ENCODE measurements at places on chromosomes 3 and 15.

GRCh38 chr3:155753038-155753639, 8.3 kb upstream of the PLCH1 start:
- no peaks in the 10 kb centered on the region for H3K4me1 ChIP-seq
- no peak overlapping the region for H3K27ac ChIP-seq
- no peaks in the 10 kb centered on the region for H3K36me3 ChIP-seq

GRCh38 chr15:39331584-39331983, 249.3 kb upstream of the THBS1 start:
- H3K4me3 ChIP-seq, result no peak overlapping the region
- H3K4me1 ChIP-seq, result peaks cover 24% of the 10 kb centered on the region
- H3K27ac ChIP-seq, result no peak overlapping the region
- no peaks in the 10 kb centered on the region for H3K27me3 ChIP-seq
- no peaks in the 10 kb centered on the region for H3K36me3 ChIP-seq
- DNase-seq, result no peak

- DNase-seq, result no peak
- peaks cover 100% of the 10 kb centered on the region for H3K27me3 ChIP-seq
- no peak overlapping the region for H3K27ac ChIP-seq
- H3K4me1 ChIP-seq, result no peaks in the 10 kb centered on the region
These were observed 29.7 kb upstream of the POLG start for GRCh38 chr15:89364341-89364740.

DNA sequence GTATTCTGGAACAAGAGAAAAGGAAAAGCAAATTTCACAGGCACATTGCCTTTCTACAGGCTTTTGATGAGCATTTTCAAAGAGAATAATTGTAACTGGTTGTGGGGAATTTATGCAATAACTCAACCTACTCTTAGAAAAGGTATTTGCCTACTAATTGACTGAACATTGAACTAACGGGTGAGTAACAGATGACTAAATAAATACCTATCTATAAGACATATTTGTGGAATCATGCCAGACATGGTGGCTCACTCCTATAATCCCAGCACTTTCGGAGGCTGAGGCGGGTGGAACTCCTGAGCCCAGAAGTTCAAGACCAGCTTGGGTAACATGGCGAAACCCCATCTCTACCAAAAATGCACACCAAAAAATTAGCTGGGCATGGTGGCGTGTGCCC, 367.7 kb downstream of the CGGBP1 start:
- H3K4me3 ChIP-seq, result no peak overlapping the region
- H3K27me3 ChIP-seq, result no peaks in the 10 kb centered on the region
- no peaks in the 10 kb centered on the region for H3K4me1 ChIP-seq
- H3K36me3 ChIP-seq, result no peaks in the 10 kb centered on the region

DNA sequence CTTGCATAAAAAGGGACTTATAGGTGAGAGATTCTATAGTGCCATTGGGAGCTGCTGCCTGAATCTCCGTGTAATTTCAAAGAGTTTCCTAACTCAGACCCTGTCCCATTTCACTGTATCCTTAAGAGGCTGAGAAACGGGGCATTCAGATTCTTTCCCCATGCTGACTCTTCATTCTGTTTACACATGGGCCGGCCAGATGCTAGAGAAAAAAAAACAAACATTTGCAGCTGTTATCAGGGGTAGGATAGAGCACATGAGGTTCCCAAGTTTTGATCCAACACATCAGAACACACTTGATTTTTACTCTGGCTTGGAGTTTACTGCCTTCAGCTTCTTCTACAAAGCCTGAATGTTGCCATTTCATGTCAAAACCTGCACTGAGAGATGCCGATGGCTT, 215.9 kb upstream of the TPRG1 start:
- no peak overlapping the region for H3K4me3 ChIP-seq
- peaks cover 11% of the 10 kb centered on the region for H3K4me1 ChIP-seq
- DNase-seq, result no peak
- H3K27me3 ChIP-seq, result no peaks in the 10 kb centered on the region
- H3K27ac ChIP-seq, result no peak overlapping the region
- no peaks in the 10 kb centered on the region for H3K36me3 ChIP-seq

- peaks cover 4% of the 10 kb centered on the region for H3K27me3 ChIP-seq
- H3K27ac ChIP-seq, result no peak overlapping the region
- no peak overlapping the region for H3K4me3 ChIP-seq
- H3K36me3 ChIP-seq, result no peaks in the 10 kb centered on the region
- DNase-seq, result no peak
These were observed 26.2 kb upstream of the RASGRF1 start for GRCh38 chr15:79116771-79117170.

- no peaks in the 10 kb centered on the region for H3K27me3 ChIP-seq
- H3K27ac ChIP-seq, result no peak overlapping the region
- no peak for DNase-seq
- H3K4me1 ChIP-seq, result no peaks in the 10 kb centered on the region
- H3K4me3 ChIP-seq, result no peak overlapping the region
These were observed 179.1 kb downstream of the NTRK3 start for GRCh38 chr15:88077296-88078020.

GRCh38 chr3:46029953-46030543, 2.8 kb upstream of the XCR1 start:
- no peaks in the 10 kb centered on the region for H3K4me1 ChIP-seq
- H3K27me3 ChIP-seq, result no peaks in the 10 kb centered on the region
- H3K4me3 ChIP-seq, result no peak overlapping the region

GRCh38 chr3:169362868-169363267, 300.6 kb downstream of the MECOM start:
- DNase-seq, result no peak
- no peaks in the 10 kb centered on the region for H3K36me3 ChIP-seq
- H3K4me3 ChIP-seq, result no peak overlapping the region
- no peaks in the 10 kb centered on the region for H3K27me3 ChIP-seq
- no peaks in the 10 kb centered on the region for H3K4me1 ChIP-seq

DNA sequence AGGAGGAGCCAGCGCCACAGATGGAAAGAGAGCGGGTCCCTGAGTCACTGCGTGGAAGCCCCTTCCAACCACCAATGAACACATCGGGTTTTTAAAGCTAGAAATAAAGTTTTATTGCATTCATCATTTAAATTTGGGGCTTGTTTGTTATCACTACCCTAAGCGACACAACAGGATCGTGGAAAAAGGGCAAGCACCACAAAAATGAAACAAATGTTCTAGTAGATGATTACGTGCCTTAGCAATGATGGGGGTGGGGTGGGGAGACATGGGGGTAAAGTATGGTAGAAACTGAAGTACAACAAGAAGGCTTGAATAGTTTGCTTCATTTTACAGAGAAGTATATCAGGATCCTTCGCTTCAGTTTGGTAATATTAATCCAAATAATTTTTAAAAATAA, 221.6 kb upstream of the ATP10A start:
- H3K27me3 ChIP-seq, result no peaks in the 10 kb centered on the region
- H3K4me3 ChIP-seq, result no peak overlapping the region
- no peaks in the 10 kb centered on the region for H3K36me3 ChIP-seq
- H3K4me1 ChIP-seq, result peaks cover 5% of the 10 kb centered on the region
- H3K27ac ChIP-seq, result no peak overlapping the region
- DNase-seq, result no peak

DNA sequence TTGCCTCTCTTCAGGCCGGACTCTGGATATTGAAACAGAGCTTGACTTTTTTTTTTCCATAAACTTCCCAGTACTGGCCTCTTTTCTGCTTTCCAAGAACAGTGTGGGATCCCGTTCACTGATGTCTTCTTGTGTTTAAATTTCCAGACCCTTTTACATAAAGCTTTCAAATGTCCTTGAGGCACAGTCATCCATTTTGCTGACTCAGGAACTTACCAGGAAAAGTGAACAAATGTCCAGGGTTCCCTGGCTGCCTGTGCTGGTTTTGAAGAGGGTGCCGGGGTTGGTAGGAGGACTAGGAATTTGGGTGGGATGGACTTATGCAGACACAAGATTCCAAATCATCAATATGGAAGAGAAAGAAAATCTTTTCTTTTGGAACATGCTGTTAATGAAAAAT, 68.1 kb downstream of the CHDH start:
- no peaks in the 10 kb centered on the region for H3K36me3 ChIP-seq
- no peak overlapping the region for H3K4me3 ChIP-seq
- no peaks in the 10 kb centered on the region for H3K4me1 ChIP-seq
- H3K27me3 ChIP-seq, result peaks cover 3% of the 10 kb centered on the region
- no peak for DNase-seq

DNA sequence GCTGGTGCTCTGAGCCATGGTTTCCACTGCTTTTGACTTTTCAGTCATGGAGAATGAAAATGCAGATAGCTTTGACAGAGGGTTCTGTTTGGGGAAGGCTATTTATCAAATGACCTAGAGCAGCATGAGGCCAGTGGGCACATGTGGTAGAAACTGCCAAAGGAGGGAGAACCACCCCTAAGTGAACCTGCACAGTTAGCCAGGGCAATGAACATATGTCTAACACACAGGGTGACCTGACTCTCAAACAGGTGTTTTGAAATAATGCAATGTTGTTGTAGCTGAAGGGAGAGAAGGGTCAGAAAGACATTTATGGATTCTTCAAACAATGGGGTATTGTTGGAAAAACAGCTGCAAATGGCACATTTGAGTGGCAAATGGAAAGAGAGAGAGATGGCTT, 174.4 kb upstream of the FAM3D start:
- no peaks in the 10 kb centered on the region for H3K36me3 ChIP-seq
- H3K4me3 ChIP-seq, result no peak overlapping the region
- no peak for DNase-seq
- H3K27ac ChIP-seq, result no peak overlapping the region

DNA sequence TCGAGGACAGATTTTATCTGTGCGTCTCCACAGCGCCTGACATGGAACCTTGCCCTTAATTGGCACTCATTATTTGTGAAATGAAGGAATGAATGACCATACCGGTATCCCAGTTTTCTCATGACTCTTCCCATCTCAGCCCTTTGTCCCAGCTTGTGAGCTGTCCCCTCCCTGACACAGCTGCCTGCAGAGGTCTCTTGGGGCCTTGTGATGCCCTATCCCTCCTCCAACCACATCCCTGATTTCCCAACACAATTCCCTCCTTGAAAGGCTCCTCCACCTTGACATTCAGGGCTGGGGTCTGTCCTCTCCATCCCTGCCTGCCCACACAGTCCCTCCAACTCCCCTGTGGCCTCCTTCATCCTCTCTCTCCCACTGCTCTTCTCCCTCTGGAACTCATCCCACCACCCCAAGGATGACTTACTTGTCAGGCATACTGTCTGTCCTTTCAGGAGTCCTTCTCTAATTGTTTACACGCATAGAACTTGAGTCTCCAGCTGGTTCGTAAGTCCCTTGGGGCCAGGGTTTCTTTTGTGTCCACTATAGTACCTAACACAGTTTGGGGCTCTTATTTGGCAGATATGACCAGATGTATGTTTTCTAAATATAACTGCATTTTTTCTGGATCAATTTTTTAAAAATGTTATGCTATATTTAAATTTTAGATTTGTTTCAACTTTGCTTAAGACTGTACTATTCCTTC, 35.6 kb upstream of the FILIP1L start:
- H3K4me1 ChIP-seq, result no peaks in the 10 kb centered on the region
- no peak overlapping the region for H3K4me3 ChIP-seq
- no peaks in the 10 kb centered on the region for H3K27me3 ChIP-seq
- no peak overlapping the region for H3K27ac ChIP-seq
- DNase-seq, result no peak

DNA sequence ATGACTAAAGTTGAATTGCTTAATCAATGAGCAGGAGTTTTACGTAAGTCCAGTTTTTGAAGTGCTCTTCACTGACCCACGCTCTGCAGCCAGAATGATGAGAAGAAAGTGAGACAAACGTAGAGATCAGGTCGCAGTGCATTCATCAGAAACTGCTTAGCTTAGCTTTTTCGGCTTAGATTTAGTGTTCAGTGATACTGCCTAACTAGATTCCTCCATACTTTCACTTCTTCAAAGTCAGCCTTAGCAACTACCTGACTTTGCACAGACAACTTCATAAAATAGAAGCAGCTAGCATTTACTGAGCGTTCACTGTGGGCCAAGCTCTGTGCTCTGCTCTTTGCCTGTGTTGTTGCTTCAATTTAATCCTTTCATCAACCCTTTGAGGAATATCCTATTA, 116.1 kb downstream of the KCNH8 start:
- H3K4me1 ChIP-seq, result no peaks in the 10 kb centered on the region
- H3K27me3 ChIP-seq, result no peaks in the 10 kb centered on the region
- H3K4me3 ChIP-seq, result no peak overlapping the region
- DNase-seq, result no peak

- no peak overlapping the region for H3K4me3 ChIP-seq
- no peak for DNase-seq
- no peaks in the 10 kb centered on the region for H3K4me1 ChIP-seq
- peaks cover 35% of the 10 kb centered on the region for H3K27me3 ChIP-seq
- no peak overlapping the region for H3K27ac ChIP-seq
- no peaks in the 10 kb centered on the region for H3K36me3 ChIP-seq
These were observed 34.8 kb upstream of the RPL32 start for GRCh38 chr3:12875857-12876836.

GRCh38 chr3:139317660-139318430, 26.0 kb upstream of the MRPS22 start:
- peaks cover 15% of the 10 kb centered on the region for H3K27me3 ChIP-seq
- no peak for DNase-seq
- H3K27ac ChIP-seq, result no peak overlapping the region
- no peak overlapping the region for H3K4me3 ChIP-seq
- no peaks in the 10 kb centered on the region for H3K36me3 ChIP-seq

GRCh38 chr15:48471073-48471472, 139.8 kb downstream of the DUT start:
- H3K4me1 ChIP-seq, result peaks cover 9% of the 10 kb centered on the region
- no peak overlapping the region for H3K4me3 ChIP-seq

- H3K4me3 ChIP-seq, result no peak overlapping the region
- H3K36me3 ChIP-seq, result no peaks in the 10 kb centered on the region
- H3K27me3 ChIP-seq, result peaks cover 9% of the 10 kb centered on the region
- H3K4me1 ChIP-seq, result no peaks in the 10 kb centered on the region
- no peak overlapping the region for H3K27ac ChIP-seq
These were observed 46.7 kb downstream of the RTP1 start for GRCh38 chr3:187243933-187244524.

GRCh38 chr3:138497851-138498250, 63.4 kb downstream of the ESYT3 start:
- H3K36me3 ChIP-seq, result no peaks in the 10 kb centered on the region
- no peaks in the 10 kb centered on the region for H3K27me3 ChIP-seq
- no peak for DNase-seq
- no peak overlapping the region for H3K27ac ChIP-seq

GRCh38 chr15:92079647-92080255, 226.2 kb downstream of the SLCO3A1 start:
- H3K27ac ChIP-seq, result no peak overlapping the region
- no peaks in the 10 kb centered on the region for H3K27me3 ChIP-seq
- peaks cover 19% of the 10 kb centered on the region for H3K4me1 ChIP-seq

- no peaks in the 10 kb centered on the region for H3K36me3 ChIP-seq
- H3K27ac ChIP-seq, result no peak overlapping the region
- H3K4me1 ChIP-seq, result no peaks in the 10 kb centered on the region
- H3K4me3 ChIP-seq, result no peak overlapping the region
- DNase-seq, result no peak
These were observed 230.3 kb downstream of the SCAPER start for GRCh38 chr15:76674883-76675282.

GRCh38 chr3:151553888-151554287, 93.0 kb upstream of the IGSF10 start:
- H3K27ac ChIP-seq, result no peak overlapping the region
- H3K27me3 ChIP-seq, result no peaks in the 10 kb centered on the region
- H3K4me1 ChIP-seq, result peaks cover 3% of the 10 kb centered on the region
- no peaks in the 10 kb centered on the region for H3K36me3 ChIP-seq

- no peak for DNase-seq
- H3K27ac ChIP-seq, result no peak overlapping the region
- no peak overlapping the region for H3K4me3 ChIP-seq
- no peaks in the 10 kb centered on the region for H3K4me1 ChIP-seq
- no peaks in the 10 kb centered on the region for H3K27me3 ChIP-seq
These were observed 187.5 kb upstream of the CNTN3 start for GRCh38 chr3:74801924-74802323.

GRCh38 chr3:167151636-167152035, 228.5 kb downstream of the ZBBX start:
- no peaks in the 10 kb centered on the region for H3K4me1 ChIP-seq
- no peak for DNase-seq
- H3K36me3 ChIP-seq, result no peaks in the 10 kb centered on the region
- H3K27ac ChIP-seq, result no peak overlapping the region

Data from keratinocyte (primary cell).